Activated CD8-positive, alpha-beta memory T cell treated with anti-CD3 and anti-CD28 coated beads for 48 hours (primary cell): ENCODE measurements at places on chromosomes 2 and 18.

DNA sequence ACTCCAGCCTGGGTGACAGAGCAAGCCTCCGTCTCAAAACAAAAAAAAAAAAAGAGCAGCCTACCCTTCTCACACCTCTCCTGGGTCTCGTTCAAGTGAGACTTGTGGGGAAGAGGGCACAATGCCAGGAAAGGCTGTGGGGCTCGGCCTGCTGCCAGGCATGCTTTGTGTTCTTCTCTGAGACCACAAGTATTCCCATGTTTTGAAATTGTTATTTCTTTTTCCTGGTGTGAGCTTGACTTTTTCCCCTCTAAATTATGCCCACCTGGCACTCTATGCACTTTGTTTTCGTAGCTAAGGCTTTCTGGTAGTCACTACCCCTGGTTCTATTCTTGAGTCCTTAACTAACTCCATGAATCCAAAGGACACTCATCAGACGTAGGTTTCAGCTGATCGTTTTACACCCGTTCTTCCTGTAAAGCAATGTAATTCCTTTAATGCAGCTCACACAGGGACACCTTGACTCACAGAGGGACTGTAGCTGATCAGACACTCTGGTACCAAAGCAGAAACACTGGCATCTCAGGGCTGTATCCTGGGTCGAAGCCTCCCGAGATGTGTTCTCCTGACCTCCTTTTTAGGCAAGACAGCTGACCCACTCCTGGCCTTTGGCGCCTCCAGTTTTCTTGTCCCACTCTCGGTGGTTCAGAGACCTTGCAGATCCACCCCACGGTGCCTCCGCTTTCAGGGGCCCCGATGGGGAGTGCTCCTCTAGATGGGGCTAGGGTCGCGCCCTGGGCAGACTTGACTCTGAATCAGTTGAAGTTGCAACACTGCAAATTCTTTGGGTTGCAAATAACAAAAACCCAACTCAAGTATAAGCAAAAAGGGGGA, 193.3 kb upstream of the AGAP1 start:
- no peak for DNase-seq

- no peak for DNase-seq
Observed at GRCh38 chr2:220619525-220620220, 952.4 kb downstream of the EPHA4 start.

GRCh38 chr2:138239902-138240491, 261.6 kb upstream of the SPOPL start:
- DNase-seq = no peak

GRCh38 chr2:235043762-235044500, 92.1 kb downstream of the SH3BP4 start:
- DNase-seq = no peak

GRCh38 chr2:28437149-28437835, 44.6 kb downstream of the FOSL2 start:
- DNase-seq = no peak

- DNase-seq = no peak
Observed at GRCh38 chr2:72579591-72580180, 246.1 kb downstream of the EXOC6B start.

DNA sequence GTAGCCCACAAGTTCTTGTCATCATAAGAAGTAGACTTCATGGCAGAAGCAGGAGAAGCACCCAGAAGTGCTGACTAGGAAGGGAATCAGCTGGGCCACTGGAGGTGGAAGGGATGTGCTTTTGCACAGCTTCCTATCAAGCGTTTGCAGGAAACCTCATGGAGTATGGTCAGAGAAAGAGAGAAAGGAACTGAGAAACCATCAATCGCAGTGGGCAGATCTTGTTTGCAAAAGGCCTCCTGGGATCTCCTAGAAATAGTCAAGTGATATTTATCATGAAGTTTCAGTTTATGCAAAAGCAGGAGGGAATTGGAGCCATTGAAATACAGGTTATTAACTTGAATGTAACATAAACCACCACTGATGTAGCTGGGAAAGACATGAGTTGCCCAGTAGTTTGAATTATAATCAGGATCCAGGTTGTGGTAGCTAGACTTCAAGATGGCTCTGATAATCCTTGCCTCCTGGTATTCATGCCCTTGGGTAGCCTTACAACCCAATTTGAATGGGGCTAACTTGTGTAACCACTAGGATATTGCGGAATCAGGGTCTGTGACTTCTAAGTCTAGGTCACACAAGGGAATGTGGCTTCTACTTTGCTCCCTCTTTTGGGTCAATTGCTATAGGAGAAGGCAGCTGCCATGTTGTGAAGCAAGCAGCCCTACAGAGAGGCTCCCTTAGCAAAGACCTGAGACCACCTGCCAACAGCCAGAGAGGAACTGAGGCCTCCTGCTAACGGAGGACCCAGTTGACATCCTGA, 69.8 kb upstream of the TCF4 start:
- no peak for DNase-seq

GRCh38 chr2:72116081-72116533, 31.6 kb downstream of the CYP26B1 start:
- no peak for DNase-seq

DNA sequence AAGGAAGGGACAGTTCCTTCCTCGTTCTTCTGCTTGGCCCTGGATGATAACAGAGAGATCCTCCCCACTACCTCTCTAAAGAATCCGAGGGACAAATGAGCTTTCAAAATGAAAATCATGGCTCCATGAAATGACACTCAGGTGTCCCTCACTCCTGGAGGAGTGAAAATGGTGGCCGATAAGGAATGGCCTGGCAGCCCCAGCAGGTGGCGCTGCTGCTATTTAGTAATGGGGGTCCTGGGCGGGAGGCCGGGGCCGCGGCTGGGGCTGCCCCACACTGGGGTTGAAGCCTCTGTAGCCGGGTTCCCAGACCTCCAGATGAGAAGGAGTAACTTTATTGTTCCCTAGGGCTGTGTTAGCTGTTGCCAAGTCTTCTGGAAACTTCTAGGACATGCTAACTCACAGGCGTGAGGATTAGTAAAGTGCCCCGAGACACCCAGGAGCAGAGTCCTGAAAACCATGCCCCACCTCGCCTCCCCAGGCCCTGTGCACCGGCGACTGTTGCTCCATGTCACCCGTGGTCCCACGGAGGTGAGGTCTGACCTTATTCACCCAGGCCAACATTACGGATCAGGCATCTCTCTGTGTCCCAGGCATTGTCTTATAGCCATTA, 138.0 kb downstream of the CTIF start:
- peak; percentile 31 for DNase-seq

GRCh38 chr18:9991011-9992000, 77.5 kb downstream of the VAPA start:
- DNase-seq = no peak

GRCh38 chr2:210049831-210050230, 47.4 kb downstream of the RPE start:
- no peak for DNase-seq

DNA sequence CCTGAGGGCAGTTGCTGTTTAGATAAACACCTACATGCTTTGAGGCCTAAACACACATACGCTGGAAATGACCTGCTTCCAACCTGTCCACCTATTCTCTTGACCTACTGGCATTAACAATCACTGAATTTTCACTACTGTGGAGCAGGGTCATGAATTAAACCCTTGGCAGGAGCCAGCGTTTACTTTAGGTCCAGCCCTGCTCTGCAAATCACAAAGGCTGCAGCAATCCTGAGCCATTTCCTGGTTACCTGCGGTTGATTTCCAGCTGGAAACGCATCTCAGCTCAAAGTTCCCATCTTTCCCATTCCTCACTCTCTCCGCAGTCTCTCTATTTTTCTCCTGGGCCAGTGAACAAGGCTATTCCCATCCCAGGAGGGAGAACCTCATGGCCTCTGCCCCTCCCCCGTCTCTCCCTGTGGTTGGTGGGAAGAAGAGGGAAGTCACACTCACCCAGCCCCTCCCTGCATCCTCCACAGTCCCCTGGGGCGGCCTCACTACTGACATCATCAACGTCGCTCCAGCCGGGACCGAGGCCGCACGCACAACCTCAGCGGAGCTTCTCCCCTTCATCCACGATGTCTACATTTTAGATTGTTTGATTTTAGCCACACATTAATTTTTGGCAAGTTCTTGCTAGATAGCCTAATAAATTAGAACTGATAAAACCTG, 84.5 kb upstream of the SNTG2 start:
- DNase-seq = no peak

- no peak for DNase-seq
Observed at GRCh38 chr2:173282795-173283545, 71.7 kb upstream of the CDCA7 start.

DNA sequence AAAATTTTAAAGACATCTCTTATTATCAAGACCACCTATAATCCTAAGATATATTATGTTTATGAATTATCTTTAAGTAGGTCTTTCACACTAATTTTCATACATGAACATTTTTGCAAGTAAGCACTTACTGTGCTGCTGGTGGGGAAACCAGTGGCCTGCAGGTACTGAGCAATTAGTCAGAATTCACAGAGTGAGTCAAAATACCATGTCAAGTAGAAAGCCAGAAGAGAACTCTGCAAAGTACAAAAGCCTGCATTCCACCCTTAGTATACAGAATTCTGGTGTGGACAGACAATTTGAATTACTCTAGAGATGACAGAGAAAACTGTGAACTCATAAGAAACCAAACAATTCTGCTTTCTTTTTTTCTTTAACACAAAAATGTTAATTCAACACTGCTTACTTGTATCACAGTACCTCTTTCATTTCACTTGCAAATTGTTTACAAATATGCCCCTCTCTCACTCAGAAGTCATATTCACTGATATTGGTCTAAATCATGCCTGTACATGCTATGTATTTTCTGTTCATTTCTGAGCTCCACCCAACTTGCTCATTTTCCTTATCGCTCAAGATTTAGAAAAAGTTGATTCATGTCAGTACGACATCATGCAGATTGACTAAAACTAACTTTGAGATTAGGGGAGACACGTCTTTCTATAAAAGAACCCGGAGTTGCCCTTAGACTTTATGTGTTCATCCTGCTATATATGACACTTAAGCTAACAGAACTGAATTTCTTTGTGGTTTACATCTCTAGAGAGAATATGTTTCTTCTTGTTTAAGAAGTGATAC, 182.9 kb downstream of the IKZF2 start:
- no peak for DNase-seq

DNA sequence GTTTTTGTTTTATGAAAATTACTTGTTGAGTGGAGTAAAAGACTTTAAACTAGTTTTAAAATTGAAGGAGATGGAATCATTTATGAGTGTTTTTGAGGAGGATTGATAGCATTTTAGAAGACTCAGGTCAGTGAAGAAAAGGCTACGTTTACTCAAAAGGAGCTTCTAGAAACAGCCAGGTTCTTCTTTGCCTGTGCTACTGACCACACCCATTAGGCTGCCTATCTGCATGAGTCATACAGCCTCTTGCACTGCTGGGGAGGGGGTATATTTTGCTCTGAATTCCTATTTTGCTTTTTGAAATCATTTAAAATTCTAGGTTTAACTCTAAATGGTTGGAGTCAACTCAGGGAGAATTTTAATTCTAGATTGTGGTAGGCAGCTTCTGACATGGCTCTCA, 22.3 kb downstream of the EFEMP1 start:
- DNase-seq = no peak

DNA sequence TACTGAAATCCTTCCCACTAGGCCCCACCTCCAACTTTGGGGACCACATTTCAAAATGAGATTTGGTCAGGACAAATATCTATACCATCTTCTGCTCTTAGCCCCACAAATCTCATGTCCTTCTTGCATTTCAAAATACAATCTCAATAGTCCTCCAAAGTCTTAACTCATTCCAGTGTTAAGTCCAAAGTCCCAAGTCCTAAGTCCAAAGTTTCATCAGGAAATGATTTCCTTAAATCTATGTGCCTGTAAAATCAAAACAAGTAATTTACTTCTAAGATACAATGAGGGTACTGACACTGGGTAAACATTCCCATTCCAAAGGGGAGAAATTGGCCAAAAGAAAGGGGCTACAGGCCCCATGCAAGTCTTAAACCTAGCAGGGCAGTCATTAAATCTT, 40.5 kb upstream of the TNP1 start:
- DNase-seq = no peak

GRCh38 chr2:124534028-124534427, 508.9 kb downstream of the CNTNAP5 start:
- no peak for DNase-seq

DNA sequence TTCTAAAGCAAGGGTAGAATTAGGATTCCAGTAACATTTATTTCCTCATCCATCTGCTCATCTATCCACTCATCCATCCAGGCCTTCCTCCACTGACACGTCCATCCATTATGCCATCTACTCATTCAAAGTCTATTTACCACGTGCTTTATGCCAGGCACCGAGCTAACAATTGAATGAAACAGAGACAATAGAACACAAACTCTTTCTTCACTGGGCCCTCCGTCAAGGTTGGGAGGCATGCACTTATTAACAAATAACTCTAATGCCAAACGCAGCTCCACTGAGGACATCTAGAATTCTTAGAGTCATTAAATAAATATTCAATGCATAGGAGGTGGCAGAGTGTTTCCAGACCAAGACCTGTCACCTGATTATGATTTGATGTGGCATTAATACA, 262.7 kb downstream of the CYRIA start:
- DNase-seq = no peak

- DNase-seq = no peak
Observed at GRCh38 chr2:27264753-27265535, 2.1 kb upstream of the SLC30A3 start.

- no peak for DNase-seq
Observed at GRCh38 chr2:55052129-55053061, 2.1 kb upstream of the RTN4 start.

- DNase-seq = no peak
Observed at GRCh38 chr18:56487801-56488200, 150.6 kb downstream of the TXNL1 start.

- DNase-seq = no peak
Observed at GRCh38 chr2:144362401-144362800, 157.5 kb downstream of the ZEB2 start.

DNA sequence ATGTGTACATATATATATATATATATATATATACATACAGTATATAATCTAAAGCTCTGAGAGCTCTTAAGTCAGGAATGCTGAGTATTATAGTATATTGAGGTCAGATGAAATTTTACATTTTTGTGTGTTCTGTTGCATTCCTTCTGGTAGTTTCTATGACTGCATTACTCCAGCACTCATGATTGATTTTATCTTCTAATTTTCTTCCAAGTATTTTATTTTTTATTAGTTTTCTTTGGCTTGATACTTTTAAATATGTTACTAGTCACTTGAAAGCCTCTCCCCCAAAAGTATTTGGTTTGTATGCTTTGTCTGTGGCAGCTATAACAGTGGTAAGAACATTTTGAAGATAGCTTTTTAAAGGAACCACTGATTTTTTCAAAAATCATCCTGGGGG, 25.0 kb downstream of the METTL21A start:
- DNase-seq = no peak

GRCh38 chr2:6443061-6443823, 422.5 kb downstream of the CMPK2 start:
- no peak for DNase-seq

- DNase-seq = no peak
Observed at GRCh38 chr2:205858881-205859441, 176.7 kb downstream of the NRP2 start.
